ENCODE measurements at places on chromosomes 3 and 15. TPM values are rescaled to one million over a fixed set of nuclear protein-coding genes. Genes with fewer than 3 reads are reported as not detected.

DNA sequence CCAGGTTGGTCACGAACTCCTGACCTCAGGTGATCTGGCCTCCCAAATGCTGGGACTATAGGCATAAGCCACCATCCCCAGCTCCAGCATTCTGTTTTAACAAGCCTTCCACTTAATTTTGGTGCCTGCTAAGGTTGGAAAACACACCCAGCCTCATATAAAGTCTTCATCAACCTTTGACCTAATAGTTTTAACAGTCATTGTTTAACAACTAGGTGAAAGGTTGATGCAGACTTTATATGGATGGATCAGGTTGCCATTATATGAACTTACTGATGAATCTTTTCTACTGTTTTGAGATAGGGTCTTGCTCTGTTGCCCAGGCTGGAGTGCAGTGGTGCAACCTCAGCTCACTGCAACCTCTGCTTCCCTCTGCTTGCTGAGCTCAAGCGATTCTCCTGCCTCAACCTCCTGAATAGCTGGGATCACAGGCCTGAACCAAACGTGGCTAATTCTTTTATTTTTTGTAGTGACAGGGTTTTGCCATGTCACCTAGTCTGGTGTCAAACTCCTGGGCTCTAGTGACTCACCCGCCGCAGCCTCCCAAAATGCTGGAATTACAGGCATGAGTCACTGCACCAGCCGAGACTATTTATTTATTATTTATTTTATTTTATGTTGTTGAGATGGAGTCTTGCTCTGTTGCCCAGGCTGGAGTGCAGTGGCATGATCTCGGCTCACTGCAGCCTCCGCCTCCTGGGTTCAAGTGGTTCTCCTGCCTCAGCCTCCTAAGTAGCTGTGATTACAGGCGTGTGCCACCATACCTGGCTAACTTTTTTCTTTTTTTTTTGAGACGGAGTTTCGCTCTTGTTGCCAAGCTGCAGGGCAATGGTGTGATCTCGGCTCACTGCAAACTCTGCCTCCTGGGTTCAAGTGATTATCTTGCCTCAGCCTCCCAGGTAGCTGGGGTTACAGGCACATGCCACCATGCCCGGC is 3.1 kb upstream of the RPAP1 start:
- no peak for DNase-seq

DNA sequence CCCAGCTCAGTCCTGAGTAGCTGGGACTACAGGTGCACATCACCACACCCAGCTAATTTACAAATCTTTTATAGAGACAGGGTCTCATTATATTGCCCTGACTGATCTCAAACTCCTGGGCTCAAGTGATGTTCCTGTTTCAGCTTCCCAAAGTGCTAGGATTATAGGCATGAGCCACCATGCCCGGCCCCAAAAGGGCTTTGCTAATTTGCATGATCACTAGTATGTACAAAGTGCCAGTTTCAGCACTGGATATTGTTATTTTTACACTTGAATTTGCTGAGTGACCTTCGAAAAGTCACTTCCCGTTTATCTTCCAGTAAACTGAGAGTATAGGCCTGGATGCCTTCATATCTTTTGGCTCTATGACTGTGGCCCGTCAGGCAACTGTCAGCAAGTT is 12.2 kb downstream of the CLN6 start:
- peak; percentile 15 for DNase-seq

GRCh38 chr3:189394599-189395121 is 222.9 kb downstream of the TPRG1 start:
- DNase-seq = no peak

DNA sequence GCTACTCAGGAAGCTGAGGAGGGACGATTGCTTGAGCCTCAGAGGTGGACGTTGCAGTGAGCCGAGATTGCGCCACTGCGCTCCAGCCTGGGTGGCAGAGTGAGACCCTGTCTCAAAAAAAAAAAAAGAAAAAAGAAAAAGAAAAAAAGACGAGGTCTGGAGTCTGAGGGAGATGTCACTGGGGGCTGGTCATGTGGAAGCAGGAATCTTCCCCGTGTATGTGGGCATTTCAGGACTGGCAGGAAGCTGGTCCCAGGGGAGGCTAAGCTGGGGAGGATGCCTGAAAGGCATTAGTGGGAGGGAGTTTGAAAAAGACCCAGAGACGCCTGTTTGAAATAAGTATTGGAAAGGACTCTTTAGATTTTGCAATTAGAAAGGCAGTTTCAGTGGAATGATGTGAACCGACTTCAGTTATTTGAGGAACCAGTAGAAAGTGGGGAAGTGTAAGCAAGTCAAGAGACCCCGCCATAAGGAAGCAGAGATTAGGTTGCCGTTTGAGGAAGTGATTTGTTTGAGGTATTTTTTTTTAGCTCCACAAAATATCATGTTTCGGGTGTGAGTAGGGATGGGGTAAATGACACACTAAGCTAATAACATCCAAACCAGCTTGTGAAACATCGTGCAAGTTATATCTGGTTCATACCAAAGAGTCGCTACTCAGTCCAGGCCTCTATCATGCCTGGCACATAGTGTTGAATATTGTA is 55.5 kb downstream of the ST6GAL1 start:
- DNase-seq = no peak

GRCh38 chr15:49987198-49987785 is 131.7 kb downstream of the ATP8B4 start:
- DNase-seq = no peak

GRCh38 chr3:57004229-57004628 is 56.2 kb upstream of the SPATA12 start:
- DNase-seq = no peak

Gene CCR3
- not detected for total RNA-seq

Gene LRRC49
- 0.25 TPM for total RNA-seq

DNA sequence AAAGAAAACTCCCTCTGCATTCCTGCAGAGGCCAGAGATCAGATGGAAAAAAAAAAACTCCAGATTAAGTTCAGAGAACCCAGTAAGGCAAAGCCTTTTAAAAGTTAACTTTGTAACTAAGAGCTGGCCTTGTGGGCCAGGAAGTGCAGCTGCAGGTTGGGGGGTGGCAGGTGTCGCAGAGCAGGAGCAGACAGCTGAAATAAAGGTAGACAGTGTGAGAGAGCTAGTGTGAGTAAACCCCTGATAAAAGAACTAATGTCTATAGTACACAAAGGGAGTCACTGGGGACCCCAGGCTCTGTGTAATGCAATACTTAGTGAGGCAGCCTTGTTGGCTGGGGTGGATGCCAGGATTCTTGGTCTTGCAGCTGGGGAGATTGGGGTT is 42.1 kb downstream of the PPCDC start:
- peak; percentile 38 for DNase-seq

GRCh38 chr3:9151240-9151639 is 98.2 kb downstream of the SRGAP3 start:
- no peak for DNase-seq

Gene IL5RA
- not detected for total RNA-seq

Gene SLC28A2
- total RNA-seq = 0.15 TPM

- DNase-seq = no peak
These were observed 21.3 kb downstream of the CHD2 start for GRCh38 chr15:92921215-92922131.

DNA sequence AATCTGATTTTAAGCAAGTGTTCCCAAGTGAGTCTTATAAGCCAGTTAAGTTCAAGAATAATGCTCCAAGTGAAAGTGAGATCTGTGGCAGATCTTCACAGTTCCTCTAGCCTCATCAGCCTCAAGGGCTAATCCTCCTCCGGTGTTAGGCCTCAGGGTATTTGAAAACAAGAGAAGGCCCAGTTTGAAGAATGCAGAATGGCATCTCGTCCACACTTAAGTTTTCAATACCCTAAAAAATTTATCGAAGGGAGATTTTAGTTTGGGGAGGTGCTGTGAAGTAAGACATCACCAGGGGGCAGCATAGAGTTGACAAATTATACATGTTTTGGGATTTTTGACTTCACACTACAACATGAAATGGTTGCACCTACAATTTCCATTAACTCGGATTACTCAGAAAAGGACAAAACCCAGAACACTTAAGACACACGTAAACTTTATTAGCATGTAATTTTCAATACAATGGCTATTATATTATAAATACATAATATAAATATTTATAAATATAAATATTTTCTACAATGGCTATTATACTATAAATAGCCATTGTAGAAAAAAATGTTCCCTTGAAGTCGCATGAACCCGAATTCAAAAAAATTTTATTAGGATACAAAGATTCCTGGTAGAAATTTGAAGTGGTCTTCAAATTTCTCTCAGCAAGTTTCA is 2.3 kb upstream of the TMEM266 start:
- DNase-seq = no peak

Gene ISLR2
- 0.30 TPM for total RNA-seq

DNA sequence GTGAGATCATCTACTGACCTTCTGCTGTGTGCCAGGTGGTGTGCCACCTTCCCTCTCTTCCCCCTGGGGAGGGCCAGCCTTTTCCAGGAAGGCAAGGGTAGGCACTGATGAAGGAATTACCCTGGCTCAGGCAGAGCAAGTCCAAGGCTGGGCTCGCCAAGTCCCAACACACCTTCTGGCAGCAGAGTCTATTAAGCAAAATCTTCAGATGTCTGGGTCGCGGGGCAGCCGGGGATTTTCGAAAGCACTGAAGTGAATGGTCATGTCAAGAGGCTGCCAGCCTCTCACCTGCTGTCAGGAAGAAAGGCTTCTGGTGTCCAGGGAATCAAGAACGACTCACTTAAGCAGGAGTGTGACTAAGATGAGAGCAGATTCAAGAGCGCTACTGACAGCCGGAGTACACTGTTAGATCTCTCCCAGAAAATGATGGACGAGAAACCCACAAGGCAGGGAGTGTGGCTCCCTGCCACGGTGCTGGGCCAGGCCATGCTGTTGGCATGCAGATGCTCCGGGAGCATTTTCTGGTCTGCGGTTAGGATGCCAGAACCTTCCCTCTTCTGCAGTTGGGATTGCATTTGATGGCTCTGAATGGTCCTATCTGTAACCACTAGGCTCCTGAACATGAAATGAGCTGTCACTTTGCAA is 479.8 kb downstream of the SHQ1 start:
- no peak for DNase-seq

DNA sequence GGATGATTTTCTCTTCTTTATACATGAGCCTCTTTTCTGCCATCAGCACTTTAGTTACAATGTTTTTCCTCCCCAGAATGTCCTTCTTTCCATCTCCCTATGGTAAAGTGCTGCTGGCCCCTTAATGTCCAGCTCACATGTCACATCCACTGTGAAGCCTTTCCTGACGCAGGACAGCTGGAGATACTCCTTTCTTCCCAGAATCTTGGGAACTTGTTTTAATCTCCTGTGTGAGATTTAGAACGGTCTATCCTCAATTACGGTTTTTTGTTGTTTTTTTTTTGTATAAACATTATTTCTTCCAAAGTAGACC is 147.7 kb upstream of the TSC22D2 start:
- no peak for DNase-seq

GRCh38 chr3:87788516-87788915 is 270.3 kb downstream of the CGGBP1 start:
- no peak for DNase-seq

Gene CACNA2D2
- total RNA-seq = 0.50 TPM

- DNase-seq = no peak
These were observed 28.9 kb downstream of the POPDC2 start for GRCh38 chr3:119631516-119631915.

Gene DNAJB8
- not detected for total RNA-seq

GRCh38 chr15:90043530-90044010 is 42.4 kb downstream of the ZNF710 start:
- no peak for DNase-seq

Gene SLC22A14
- not detected for total RNA-seq

Gene ARGFX
- not detected for total RNA-seq

Measured in left lobe of liver (tissue), 2 donors.